ENCODE measurements at places on chromosomes 4 and X.
A peak's percentile ranks its signal among the peaks of the same experiment; 100 is the strongest.

DNA sequence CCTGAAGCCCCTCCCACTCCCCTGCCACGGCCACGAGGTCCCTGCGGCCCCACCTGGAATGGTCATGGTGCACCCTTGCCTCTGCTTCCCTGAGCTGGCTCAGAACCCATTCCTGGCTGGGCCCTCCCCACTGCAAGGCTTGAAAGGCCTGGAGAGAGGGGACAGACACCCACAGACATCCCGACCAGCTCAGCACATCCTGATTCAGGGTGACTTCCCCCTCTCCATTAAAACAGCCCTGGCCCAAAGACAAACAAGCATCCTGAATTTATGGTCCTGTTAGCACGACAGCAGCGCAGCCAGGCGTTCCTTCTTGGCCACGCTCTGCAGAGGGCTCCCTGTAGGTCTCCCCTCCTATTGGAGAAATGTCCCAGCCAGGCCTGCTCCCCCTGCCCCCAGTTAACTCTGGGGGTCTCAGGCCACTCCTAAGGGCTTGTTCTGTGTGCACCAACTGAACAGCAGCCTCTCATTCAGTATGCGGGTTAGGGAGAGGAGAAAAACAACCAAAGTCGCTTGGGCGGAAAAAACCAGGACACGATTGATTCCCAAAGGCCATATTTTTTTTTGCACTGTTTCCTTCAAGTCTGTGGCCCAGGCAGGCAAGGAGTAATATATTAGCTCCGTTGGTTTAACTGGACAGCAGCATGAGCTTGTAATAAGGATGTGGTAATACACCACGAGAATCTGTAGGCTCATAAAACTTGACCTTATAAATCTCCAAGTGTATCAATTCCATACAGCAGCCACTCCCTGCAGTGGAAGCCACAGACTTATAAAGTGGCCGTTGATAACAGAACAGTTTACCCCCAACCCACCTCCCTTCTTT, 106.7 kb upstream of the MSX1 start:
- no peak for DNase-seq

DNA sequence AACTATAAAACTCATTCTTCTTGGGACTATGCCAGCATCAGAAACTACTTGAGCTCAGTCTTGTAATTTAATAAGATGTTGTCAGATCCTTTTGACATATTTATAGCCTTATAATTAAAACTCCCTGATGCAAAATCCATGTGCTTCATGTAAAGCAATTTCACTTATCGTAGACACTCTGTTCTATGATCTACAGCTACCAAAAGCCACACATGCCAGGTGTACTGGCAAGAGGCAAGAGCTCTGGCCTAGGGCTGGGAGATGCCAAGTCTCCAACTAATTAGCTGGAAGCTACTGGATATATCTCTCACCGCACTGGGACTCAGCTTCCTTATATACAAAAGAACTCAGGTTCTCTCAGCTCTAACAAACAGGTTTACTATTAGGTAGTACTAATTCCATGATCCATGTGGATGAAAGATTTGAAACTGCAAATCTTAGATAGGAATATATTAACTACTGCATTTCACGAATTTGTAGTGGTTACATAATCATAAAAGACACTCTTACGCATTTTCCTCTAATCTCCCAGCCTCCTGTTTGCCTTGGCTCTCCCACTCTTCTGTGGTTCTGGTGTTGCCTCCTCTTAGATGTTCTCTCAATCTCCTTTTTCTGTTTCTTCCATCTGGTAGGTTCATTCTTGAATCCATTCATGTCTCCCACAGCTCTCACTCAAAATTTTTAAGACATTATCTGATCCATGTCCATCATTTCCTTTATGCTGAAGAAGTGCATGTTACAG, 103.0 kb downstream of the HHIP start:
- no peak for DNase-seq

GRCh38 chr4:57789666-57790065, 679.5 kb upstream of the IGFBP7 start:
- DNase-seq: no peak

DNA sequence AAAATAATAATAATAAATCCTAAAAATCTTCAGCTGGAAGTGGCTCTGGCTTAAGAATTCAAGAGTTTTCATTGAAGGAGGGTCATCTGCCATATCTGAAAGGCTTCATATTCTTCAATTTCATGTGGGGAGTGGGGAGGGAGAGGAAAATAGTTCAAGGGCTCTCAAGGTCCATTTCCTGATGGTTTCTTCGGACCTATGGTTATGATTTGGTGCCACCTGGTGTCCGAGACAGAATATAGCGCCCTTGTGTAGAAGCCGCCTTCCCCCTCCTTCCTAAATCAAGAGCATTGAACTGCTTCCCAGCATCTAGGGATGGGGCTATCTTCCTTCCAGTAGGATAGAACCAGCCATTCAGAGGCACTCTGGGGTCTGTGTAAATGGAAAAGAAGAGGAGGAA, 34.3 kb downstream of the NLGN3 start:
- DNase-seq: peak; percentile 74

GRCh38 chr4:173328236-173328901, 5.8 kb downstream of the HMGB2 start:
- no peak for DNase-seq

DNA sequence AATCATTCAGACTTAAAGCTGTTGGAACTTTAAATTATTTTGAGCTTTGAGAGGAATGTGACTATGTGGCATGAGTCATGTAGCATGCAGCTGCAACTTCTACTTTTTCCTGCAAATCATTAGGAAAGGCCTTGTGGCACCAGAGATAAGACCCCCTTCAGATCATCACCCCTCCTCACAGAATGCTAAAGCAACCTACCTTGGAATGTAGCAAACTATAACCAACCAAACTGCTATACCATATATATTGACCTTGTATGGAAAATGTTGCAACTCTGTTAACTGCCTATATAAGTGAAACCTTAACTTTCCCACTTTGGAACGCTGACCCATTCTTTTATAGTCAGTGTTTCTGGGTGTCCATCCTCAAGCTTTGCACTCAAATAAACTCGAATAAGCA, 32.0 kb downstream of the ATXN3L start:
- peak; percentile 61 for DNase-seq

DNA sequence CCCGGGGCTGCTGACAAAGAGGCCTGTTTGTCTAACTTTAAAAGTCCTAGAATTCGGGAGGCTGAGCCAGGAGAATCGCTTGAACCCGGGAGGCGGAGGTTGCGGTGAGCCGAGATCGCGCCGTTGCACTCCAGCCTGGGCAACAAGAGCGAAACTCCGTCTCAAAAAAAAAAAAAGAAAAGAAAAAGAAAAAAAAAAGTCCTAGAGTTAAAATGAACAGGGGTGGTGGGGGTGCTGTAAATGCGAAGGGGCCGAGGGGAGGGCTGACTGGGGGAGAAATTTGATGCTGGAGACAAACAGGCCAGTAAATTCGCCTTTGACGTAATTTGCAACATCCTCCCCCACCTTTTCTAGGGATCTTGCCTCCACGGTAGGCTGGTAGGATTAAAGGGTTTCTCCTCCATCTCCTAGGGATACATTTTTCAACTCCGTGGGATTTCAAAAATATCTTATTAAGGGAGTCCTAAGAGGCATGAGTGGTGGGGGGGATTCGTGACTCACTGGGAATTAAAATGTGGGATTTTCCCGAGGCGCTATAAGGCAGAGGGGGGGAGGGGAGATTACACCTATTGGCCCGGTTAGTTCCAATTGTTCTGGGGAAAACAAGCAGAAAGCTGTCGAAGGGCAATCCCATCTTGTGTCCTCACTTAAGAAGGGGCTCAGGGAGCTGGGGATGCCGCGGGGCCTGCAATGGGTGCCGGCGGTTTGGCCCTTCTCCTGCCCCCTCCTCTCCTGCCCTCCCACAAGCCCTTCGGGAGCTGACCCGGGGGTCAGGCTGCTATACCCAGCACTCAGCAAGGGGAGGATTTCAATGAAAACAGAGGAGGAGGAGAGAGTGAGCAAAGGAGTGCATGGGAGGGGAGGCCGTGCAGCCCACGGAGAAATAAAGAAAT, 3.0 kb upstream of the BCOR start:
- no peak for DNase-seq

- no peak for DNase-seq
These were observed 128.3 kb downstream of the MANBA start for GRCh38 chr4:102632241-102633065.

DNA sequence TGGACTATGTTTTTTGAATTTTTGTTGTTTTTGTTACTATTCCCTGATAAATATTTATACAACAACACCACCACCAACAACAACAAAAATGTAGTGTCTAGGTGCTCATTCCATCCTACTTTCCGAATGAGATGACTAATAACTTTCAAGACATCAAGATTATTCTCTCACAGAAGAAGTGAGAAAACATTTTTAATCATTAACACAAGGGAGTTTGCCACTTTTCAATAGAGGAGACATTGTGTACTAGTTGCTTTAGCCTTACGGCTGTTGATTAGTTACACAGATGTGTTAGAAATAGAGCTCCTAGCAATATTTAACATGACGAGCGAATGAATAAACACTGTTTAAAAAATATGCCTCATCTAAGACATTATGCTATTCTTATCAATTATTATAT, 898.8 kb downstream of the C4orf33 start:
- DNase-seq: no peak

- DNase-seq: no peak
These were observed 493 bp downstream of the TCEAL5 start for GRCh38 chrX:103275947-103276567.

- DNase-seq: no peak
These were observed 28.1 kb upstream of the IL3RA start for GRCh38 chrX:1308476-1308875.

DNA sequence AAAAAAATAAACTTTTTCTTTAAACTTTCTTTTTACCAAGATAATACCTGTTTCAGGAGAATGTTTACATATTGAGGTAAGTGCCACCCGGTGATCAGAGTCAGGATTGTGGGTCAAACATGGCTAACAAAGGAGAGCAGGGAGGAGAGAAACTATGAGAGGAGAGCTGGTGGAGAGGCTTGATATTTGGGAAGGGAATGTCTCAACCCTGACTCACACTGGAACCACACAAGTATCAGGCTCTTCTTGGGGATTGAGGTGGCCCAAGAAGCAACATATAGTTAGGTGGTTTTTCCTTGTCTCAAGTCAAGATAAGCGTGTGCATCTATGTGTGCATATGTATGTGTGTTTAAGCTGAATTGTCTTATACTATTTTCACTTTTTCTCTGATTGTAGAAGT, 6.7 kb downstream of the TCEAL1 start:
- DNase-seq: peak; percentile 29

DNA sequence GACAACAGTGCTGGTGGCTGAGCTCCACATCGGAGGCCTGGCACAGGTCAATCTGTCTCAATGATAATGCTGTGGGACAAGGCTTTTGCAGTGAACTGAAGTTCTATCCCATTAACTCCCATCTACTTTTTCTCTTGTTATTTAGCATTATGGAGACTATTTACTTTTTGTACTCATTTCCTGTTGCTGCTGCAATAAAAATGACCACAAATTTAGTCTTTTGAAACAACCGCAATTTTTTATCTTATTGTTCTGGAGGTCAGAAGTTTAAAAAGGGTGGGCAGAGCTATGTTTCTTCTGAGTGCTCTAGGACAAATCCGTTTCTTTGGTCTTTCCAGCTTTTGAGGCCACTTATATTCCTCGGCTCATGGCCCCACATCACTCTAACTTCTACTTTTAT, 111.0 kb upstream of the PITX2 start:
- no peak for DNase-seq

GRCh38 chr4:138598226-138598625, 356.1 kb upstream of the SLC7A11 start:
- DNase-seq: no peak

DNA sequence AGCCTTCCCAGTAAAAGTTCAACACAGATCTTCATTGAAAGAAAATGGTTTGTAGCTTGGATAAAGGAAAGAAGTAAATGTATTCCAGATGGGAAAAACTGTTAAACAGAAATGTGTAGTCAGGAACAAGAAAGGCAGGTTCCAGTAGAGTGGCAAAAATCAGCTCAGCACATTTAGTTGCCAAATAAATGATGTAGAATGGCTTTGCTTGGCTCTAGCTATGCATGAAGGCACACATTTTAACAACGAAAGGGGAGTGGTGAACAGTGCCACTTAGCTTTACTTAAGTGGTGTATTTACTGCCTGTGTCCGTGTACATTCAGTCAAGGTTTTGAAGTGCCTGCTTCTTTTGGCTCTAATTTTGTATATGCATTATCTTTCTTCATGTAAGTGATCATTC, 644.5 kb upstream of the ATOH1 start:
- DNase-seq: no peak

GRCh38 chr4:6641164-6641970, 882 bp downstream of the MRFAP1 start:
- DNase-seq: peak; percentile 87

- no peak for DNase-seq
These were observed 11.5 kb upstream of the HDAC8 start for GRCh38 chrX:72584163-72584562.

DNA sequence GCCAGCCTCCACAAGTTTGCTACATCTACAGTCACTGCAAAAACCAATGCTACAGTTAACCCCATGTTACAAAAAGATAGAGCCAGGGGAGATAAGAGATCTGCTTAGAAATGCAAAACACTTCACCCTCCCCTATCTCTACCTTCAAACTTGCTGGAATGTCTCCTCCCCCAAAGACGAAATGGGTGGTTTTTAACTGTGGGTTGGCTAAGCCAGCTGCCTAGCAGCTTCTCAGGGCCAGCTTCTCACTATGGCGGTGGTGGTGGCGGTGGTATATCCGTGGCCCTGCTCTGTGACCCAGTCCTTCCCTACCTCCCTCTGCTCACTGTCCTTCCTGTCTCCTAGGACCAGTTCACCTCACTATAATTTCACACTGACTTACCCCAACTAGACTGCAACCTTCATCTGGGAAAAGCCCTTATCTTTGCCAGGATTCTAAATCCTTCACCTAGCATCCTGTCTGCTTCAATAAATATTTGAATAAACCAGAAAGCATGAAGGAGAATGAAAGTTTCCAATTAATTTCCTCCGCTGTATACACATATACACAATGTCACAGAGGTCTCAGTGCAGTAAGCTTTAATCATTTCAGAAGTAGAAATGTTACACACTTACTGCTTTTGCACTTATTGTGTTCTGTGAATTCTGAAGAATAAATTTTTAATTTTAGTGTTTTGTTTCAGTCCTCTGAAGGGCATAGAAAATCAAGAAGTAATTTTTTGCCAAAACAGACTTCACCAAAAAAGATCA, 46.3 kb downstream of the SH3KBP1 start:
- no peak for DNase-seq

DNA sequence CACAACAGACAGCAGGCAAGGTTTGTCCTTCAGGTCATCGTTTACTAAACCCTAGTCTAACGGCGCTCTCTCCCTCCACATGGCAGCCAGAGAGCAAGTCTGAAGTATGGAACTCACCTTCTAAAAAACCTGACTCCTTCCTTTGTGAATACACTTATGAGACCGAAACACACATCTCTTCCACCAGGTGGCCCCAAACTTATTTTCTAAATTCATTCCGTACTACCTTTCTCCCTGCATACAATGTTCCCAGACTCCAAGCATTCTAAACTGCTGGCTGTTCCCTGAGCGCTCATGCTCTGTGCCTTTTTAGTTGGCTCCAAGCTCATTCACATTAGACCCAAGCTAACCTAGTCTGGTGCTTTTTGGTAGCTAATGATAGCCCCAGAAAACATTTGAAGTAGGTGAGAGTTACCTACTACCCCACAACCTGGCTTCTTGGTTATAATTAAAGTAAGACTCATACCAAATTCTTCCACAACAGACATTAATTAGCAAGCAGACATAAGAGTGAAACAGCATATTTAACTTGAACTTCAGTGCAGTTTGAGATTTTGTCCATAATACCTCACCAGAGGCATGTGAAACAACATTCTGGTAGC, 67.6 kb upstream of the DCLK2 start:
- DNase-seq: peak; percentile 67
